CD4-positive, alpha-beta T cell treated with Interleukin-15 for 4 hours (primary cell): ENCODE measurements at places on chromosomes 4 and X.

- no peak for DNase-seq
Observed at GRCh38 chr4:23903859-23904438, 14.1 kb upstream of the PPARGC1A start.

- DNase-seq: peak; percentile 39
Observed at GRCh38 chr4:174222266-174222872, 61.1 kb downstream of the FBXO8 start.

GRCh38 chr4:173766171-173766600 lies 236.2 kb upstream of the HAND2 start:
- DNase-seq: no peak

GRCh38 chrX:135697601-135698000 lies 15.8 kb upstream of the CT45A1 start:
- no peak for DNase-seq

GRCh38 chr4:74433541-74434172 lies 11.3 kb upstream of the AREG start:
- DNase-seq: no peak

DNA sequence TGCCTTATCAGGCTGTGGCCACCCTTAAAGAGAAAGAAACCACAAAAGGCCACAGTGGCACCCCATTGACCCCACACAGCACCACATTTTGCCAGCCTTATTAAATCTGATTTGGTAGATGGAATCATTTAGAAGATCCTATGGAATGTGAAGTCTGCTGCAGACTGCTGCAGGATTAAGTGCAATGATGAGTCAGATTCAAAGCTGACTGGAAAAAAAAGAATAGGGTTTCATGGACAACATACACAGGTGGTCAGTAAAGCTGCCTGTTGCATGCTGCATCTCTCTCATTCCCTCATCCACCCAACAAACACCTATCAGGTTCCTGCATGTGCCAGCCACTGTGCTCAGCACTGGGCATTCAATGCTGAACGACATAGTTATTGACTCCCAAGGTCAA lies 56.6 kb downstream of the CHST7 start:
- DNase-seq: no peak

DNA sequence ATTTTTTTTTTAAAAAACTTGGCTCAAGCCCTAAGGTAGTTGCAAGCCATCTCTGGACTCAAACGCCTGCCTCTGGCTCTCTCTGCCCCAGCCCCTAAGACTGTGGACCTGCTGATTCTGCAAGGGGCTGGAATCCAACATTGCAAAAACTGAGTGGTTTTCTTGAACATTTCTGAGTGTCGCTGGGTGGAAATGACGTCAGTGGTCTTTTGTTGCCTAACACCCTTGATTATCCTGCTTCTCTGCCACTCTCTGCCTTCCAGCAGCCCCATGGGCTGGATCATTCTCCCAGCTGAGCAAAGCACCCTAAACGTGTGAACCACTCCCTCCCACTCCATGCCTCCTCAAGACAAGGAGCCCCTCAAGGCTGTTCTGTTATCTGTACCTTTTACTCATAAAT lies 16.6 kb downstream of the BST1 start:
- DNase-seq: no peak

DNA sequence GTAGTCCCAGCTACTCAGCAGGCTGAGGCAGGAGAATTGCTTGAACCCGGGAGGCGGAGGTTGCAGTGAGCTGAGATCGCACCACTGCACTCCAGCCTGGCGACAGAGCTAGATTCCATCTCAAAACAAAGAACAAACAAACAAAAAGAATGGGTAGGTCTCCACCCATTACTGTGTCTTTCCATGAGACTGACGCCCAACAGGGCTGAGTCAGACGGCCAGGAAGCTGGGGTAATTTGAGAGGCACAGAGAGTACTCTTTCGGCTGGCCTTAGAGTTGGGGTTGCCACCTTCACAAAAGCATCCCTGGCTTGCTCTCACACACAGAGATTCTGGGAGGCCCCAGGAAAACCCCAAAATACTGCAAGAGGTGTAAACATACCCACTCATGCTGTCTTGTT lies 72.0 kb upstream of the DHRSX start:
- no peak for DNase-seq

GRCh38 chr4:7206911-7207567 lies 14.7 kb downstream of the SORCS2 start:
- no peak for DNase-seq

DNA sequence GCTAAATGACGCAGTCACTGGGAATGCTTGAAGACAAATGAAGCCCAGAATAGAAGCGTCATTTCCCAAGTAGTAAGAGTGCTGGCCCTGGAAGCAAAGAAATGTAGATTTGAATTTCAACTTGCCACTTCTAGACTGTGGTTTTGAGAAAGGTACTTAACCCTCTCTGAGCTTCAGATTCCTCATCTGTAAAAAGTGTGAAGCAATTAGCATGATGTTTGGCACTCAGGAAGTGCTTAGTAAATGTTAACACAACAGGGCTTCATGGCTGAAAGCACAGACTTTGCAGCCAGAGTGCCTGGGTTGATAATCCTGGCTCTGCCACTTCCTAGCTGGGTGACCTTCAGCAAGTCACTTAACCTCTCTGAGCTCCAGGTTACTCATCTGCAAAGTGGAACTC lies 147.4 kb upstream of the RPS6KA3 start:
- no peak for DNase-seq

DNA sequence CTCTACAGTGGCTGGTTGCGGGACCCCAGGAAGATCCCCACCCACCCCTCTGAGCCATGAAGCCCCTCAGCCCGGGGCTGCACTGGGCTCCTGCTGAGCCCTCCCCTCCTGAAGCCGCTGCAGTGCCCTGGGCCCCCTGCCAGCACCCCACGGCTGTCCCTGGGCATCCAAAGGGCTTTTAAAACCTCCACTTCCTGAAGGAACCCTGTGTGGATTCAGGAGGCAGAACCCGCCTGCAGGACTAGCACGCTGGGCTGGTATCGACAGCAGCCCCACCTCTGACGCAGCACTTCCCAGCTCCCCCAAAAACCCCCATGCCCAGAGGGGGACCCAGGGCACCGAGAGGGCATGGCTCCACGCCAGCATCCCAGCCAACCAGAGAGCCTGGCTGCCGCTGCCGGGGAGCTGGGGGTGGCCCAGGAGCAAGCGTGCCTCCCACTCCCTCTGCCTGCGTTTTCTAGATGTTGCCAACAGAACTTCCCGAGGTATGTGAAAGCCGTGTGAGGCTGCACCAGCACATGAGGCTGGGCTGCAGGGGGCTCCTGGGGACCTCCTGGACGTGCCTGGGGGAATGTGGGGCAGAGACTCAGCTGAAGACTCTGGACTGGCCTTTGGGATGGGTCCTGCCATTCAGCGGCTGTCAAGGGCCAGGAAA lies 6.3 kb downstream of the MXD4 start:
- DNase-seq: no peak

DNA sequence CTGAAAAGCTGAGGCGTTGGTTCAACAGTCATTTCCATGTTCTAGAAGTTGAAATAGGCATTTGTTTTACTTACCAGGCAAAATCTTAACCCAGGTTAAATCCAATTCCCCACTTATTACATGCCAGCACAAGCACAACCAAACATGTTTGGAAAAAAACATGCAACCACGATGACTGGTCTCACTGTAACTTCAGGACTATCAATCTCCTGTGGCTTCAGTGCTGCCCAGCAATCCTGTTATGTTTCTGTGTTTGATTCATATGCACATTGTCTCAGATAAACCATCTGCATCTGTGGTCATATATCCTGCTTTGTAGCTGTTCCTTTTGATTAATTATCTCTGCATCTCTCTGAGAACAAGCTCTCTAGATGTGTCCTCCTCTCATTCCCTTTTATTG lies 28.3 kb downstream of the PRDM8 start:
- DNase-seq: no peak

DNA sequence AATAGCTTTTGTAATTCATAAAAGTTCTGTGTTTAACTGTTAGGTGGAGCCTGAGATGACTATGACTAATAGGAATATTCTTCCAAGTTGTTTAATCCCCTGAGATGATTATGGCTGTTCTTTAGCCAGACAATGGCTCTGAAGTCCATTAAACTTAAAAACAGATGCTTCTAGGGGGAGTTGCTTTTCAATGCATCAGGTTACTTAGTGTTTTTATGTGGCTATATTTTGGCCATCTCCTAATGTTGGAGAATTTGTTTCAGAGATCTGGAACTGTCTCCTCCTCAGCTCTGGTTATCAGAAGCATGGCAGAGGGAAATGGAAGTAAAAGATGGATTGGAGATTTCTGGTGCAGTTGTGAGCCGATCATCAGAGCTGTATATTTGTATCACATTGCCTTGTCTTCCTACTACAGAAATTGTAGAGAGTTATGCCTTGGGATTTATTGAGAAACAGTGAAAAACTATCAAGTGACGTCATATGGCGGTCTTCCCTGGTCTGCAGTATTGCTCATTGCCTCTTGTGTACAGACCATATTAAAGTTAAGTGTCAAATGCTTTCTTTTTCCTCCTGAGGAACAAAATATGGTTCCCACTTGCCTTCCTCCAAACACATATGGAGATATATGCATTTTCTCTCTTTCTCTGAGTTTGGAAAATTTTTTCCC lies 29.8 kb downstream of the SGMS2 start:
- no peak for DNase-seq

DNA sequence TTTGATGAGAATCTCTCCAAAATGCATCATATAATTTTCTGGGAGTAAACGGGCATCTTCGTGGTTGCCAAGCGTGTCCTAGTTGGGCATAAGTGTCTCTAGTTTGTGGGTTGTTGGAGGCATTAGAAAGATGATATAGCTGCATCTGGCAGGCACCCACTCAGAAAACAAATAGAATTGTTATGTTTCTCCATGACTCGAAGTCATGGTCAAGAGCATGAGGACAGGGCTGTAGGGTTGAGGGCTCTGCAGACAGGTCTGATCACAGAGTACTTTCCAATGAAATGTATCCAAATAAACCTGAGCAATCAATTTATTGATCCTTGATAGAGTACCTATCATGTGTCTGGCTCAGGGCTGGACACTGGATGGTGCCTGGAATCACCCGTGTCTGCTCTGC lies 82.7 kb downstream of the SORCS2 start:
- DNase-seq: no peak

GRCh38 chr4:128686032-128686465 lies 123.5 kb upstream of the JADE1 start:
- no peak for DNase-seq

- no peak for DNase-seq
Observed at GRCh38 chr4:57490520-57491255, 380.5 kb upstream of the IGFBP7 start.

GRCh38 chr4:45578874-45579273 lies 545.0 kb downstream of the GABRG1 start:
- DNase-seq: no peak

- DNase-seq: no peak
Observed at GRCh38 chr4:168667376-168667775, 170.5 kb downstream of the PALLD start.

DNA sequence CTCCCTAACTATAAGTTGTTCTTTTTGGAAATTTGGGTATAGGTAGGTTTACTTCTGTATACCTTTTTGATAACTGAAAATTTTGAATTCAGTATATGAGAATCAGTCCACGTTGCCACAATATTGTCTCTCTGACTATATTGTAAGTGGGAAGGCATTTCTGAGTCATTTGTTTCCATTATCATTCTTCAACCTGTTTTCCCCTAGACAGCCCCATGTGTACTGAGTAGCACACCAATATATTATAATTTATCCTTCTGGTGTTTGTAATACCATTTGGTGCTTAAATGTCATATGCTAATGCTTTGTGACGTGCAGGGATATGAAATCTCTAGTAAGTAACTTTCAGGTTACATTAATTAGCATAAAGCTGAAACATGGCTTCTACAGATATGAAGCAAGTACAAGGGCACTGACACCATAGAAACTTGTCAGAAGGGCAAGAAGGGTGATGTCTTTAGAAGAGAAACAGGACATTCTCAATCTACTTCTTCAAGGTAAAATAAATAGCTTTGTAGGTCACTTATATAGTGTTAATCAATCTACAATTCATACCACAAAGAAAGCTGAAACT lies 27.7 kb downstream of the PAK3 start:
- DNase-seq: no peak
